ENCODE measurements at places on chromosomes 12 and 14.

DNA sequence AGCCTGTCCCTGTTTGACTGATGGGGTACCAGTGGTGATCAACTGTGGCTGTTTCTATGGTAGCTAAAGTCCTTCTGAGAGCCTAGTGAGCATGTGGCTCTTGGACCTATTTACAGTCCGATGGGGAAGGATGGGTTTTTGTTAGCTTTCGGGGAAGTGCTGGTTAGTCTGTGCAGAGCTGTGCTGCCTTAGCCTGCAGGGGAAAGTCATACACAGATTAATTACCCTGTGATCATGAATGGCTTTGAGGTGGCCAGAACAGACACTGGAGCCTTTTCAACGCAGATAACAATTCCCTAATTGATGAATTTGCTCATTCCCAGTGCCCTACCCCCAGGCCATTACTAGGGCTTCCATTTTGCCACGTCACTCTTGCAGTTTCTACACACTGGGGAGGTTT lies 99.7 kb downstream of the WSCD2 start:
- DNase-seq = no peak

DNA sequence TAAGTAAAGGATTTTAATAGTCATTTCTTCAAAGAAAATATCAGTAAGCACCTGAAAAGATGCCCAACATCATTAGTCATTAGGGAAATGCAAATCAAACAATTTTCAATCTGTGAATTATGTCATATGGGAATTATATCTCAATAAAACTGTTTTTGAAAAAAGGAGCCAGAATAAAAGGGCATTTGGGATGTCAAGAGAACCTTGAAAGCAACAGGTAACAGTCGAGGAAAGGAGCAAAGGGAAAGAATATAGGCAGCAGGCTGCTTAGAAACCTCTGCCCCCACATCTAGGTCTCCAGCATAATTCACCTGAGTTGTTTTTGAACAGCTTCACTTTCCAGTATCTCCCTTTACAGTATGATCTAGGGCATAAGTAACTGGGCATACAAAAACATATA lies 12.2 kb downstream of the RAD9B start:
- no peak for DNase-seq

- DNase-seq = no peak
These were observed 108.7 kb upstream of the HIF1A start for GRCh38 chr14:61586544-61587055.

DNA sequence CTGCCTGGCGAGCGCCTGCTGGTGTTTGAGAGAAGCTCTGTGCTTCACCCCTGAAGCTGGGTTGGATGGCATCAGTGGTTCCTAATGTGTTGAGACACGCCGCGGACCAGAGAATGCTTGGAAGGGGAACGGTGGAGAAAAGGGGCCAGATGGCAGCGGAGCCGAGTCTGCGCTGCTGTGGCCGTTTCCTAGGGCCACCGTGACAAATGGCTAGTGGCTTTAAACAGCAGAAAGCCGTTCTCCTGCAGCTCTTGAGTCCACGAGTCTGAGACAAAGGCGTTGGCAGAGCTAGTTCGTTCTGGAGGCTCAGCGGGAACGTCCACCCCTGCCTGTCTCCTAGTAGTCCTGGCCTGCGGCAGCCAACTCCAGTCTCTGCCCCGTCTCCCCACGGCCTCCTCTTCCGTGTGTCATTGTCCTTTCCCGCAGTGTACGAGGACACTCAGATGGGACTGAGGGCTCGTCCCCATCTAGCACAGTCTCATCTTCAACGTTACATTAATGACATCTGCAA lies 103.6 kb downstream of the ADGRD1 start:
- no peak for DNase-seq

GRCh38 chr12:92290350-92290695 lies 144.7 kb upstream of the BTG1 start:
- DNase-seq = peak; percentile 2
